ENCODE measurements at places on chromosomes 3 and 15. TPM values are rescaled to one million over a fixed set of nuclear protein-coding genes. Genes with fewer than 3 reads are reported as not detected.
A peak's percentile ranks its signal among the peaks of the same experiment; 100 is the strongest.

The KY gene
- 0.37 TPM for total RNA-seq

The ACY1 gene
- total RNA-seq, result 16.0 TPM

The ACTC1 gene
- 1.2 TPM for total RNA-seq

The SEMA3B gene
- 26.7 TPM for total RNA-seq

The GPD1L gene
- total RNA-seq, result 15.4 TPM

The GUCA1C gene
- total RNA-seq, result 0.87 TPM

The PP2D1 gene
- total RNA-seq, result 22.8 TPM

The GOLGA8T gene
- total RNA-seq, result 4.1 TPM

The MINAR1 gene
- total RNA-seq, result 1.0 TPM

GRCh38 chr15:37764733-37765191, 169.7 kb upstream of the TMCO5A start:
- peak; percentile 77 for DNase-seq

DNA sequence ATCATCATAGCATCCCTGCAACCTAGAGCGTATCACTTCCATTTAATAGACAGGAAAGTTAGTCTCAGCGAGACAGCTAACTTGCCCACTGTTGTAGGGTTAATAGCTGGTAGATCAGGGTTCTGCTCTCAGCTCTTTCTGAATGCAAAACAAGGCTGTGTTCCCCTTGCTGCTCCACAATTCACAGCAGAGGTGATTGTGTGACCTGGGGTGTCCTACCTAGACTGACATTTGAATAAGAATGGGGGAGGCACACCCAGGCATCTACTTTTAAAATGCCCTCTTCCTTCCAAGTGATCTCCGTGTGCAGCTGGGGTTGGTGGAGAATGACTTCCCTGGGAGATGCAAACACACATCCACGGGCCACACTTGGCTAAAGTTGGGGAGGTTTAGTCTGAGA, 43.0 kb upstream of the CACNA2D3 start:
- no peak for DNase-seq

- DNase-seq, result no peak
These were observed 15.2 kb upstream of the PLXND1 start for GRCh38 chr3:129621626-129622225.

- no peak for DNase-seq
These were observed 157.6 kb upstream of the PPP2R3A start for GRCh38 chr3:135807879-135808278.

- no peak for DNase-seq
These were observed 99.8 kb downstream of the SERPINI1 start for GRCh38 chr3:167835359-167835758.

- no peak for DNase-seq
These were observed 328.2 kb downstream of the TIGIT start for GRCh38 chr3:114622001-114622400.

DNA sequence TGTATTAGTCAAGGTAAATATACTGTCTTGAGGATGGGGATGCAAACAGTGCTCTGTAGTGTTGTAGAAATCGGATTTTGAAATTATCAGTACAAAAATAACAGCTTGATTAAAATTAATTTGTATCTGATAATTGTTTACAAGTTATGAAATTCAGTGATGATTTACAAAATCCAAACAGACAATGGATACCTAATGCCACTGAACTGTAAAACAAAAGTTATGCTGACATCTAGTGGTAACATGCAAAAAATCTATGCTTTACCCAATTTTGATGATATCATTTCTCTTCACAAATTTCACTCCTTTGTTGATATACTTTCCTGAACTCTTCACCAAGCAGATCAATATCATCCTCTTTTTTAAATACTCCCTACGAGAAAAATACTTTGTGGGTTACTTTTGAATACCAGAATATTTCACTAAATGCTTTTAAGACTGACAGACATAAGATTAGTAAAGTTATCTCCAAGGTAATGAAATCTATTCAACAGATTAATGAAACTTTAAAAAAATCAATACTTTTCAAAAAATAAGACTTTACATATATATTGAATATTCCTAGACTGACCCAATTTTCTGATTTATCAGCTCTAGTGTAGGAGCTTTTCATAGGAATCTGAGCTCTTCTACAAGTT, 36.0 kb downstream of the MNS1 start:
- DNase-seq, result no peak
